ENCODE measurements at places on chromosomes 16 and 17. TPM values are rescaled to one million over a fixed set of nuclear protein-coding genes. Genes with fewer than 3 reads are reported as not detected.

GRCh38 chr17:78986649-78987328 is 7.1 kb upstream of the LGALS3BP start:
- DNase-seq, result peak; percentile 80

GRCh38 chr16:8642146-8642545 is 20.6 kb downstream of the METTL22 start:
- DNase-seq, result no peak

DNA sequence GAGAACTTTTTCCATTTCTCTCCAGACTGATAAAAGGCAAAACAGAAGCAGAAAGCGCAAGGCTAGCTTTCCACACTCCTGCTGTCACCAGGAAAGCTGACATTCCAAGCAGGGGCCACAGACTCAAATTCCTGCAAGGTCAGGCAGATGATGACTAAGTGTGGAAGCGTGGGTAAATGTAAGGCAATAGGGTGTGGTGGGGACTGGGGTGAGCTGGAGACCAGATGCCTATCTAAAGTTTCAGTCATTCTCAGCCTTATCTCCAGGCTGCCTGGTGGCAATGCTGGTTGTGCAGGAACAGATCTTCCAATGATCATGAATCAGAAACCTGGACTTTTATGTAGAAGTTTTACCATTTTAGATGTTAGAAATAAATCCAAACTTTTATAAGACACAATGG is 224.1 kb downstream of the GSG1L start:
- peak; percentile 11 for DNase-seq

DNA sequence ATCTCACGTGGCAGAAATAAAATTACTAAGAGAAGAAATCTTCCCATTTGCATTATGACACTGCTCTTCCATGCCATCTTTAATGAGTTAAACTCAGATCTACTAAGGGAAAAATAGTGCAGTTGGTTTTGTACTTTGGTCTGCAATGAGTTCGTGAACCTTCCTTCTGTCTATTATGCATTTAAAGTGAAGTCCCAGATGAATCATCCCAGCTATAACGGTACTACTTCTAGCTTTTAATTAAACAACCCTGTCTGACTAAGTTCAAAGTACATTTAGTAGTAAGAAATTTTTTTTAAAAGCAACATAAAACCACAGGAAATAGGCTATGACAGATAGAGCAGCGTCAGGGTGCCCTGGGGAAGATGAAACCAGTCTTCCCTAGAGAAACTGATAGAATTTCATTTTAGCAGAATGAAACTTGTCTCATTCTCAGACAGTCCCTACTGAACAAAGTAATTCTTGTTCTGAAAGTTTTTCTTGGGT is 1.8 kb downstream of the TMIGD1 start:
- no peak for DNase-seq

DNA sequence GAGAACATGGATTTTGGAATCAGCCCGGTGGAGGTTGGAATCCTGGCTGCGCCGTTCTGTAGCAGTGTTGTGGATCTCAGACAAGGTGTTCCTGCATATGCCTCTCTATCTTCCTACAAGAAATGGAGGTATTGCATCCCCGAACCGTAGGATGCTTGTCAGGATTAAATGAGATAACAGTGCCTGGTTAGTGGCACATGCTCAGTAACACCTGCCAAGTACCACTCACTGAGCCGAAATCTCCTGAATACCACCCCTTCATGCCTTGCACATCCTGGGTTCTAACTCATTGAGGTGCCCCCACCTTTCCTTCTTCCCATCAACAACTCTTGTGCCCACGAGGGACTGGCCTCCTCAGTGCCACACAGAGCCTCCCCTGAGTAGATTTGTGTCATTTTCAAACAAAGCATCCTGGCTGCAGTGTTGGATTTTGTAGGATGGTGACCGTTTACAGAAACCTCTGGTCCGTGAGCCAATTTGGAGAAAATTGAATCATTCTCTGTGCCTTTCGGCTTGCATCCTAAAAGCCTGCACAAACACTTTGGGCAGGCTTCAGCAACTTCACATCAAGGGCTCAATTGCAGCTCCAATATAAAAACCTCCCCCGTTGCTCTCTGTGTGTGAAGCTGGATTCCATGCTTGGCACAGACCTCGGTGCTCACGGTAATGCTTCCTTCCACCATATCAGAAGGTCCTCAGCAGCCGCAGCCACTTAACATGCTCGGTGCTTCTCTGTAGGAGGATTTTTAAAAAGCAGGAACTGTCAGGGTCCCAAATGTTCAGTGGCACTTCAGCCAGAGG is 84.2 kb downstream of the WWOX start:
- no peak for DNase-seq

GRCh38 chr16:88069397-88070168 is 118.3 kb downstream of the BANP start:
- DNase-seq, result no peak

- no peak for DNase-seq
Measured at GRCh38 chr16:82481455-82481854, 145.3 kb upstream of the CDH13 start.

Gene SARM1
- total RNA-seq, result 11.5 TPM

DNA sequence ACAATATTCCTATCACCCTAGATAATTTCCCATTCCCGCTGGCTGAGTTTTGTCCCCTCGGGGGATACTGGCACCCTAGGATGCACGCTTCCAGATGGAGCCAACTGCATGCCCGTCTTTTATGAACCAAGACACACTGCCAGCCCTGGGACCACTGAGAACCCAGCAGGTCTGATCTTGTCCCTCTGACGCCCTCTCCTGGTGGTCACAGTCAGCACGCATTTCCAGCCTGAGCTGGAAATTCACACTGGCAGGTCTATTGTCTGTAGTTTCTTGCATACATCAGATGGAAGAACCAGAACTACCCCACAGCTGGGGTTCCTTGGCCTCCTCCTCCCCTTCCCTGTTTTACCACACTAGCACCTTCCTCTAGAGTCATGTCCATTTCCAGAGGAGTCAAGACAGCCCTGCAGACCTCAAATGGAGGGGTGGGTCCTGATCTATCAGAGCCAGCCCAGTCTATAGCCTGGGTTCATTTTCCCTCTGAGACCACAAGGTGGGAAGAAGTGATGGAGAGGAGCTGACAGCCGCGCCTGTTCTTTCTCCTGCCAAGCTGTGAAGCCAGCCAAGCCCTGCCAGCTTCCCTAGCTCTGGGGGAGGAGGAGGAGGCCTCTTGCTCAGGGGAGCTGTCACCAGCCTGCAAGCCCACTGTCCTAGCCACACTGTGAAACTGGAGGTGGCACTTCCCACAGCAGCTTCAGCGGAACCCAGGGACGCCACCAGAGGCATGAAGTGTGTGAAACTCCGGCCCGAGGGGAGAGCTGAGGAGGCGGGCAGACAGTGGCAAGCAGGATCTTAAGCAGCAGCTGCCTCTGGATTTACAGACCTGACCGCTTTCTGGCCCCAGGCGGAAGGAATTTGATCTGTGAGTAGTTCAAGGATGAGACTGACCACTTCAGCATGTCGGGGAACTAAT is 29.3 kb downstream of the MXRA7 start:
- peak; percentile 77 for DNase-seq

All from cardiac muscle cell (in vitro differentiated cells and primary cell).